COR-L47 (cell line): ENCODE measurements at places on chromosomes 1 and 21.

GRCh38 chr1:39130325-39130724 is 74.2 kb upstream of the MACF1 start:
- no peak for DNase-seq

- no peak for DNase-seq
Measured at GRCh38 chr1:15956150-15956549, 19.8 kb downstream of the ZBTB17 start.

DNA sequence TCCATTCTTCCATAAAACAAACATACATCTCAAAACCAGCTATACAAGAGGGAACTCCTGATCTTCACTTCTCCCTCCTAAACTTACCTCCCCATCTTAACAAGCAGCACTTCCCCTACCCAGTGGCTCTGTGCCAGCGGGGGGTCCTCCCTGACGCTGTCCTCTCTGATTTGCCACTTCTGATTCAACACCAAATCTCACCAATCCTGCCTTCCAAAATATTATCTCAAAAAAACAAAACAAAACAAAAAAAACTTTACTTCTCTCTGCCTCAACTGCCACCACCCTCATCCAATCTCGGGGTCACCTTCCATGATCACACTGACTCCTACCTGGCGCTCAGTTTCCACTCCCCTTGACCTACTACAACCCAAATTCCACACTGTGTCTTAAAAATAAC is 72.8 kb downstream of the SLC45A1 start:
- no peak for DNase-seq

DNA sequence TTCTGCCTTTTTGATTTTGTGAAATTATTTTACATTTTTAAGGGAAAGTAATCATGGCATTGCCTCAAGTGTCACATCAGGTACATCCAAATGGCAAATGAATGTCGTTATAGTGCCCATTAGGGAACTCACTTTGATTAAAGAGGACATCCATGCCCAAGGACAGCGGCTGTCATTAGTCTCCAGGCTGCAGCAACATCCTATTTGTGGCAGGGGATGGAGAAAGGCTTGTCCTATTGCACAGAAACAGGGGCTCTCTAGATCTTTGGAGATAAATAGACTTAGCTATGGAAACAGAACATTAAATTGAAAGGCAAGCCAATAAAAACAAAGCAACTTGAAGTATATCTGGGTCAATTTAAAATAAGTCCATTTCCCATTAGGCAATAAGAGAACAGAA is 439.3 kb downstream of the NEGR1 start:
- no peak for DNase-seq

- DNase-seq = no peak
Measured at GRCh38 chr1:200891774-200892157, 2.9 kb upstream of the INAVA start.

DNA sequence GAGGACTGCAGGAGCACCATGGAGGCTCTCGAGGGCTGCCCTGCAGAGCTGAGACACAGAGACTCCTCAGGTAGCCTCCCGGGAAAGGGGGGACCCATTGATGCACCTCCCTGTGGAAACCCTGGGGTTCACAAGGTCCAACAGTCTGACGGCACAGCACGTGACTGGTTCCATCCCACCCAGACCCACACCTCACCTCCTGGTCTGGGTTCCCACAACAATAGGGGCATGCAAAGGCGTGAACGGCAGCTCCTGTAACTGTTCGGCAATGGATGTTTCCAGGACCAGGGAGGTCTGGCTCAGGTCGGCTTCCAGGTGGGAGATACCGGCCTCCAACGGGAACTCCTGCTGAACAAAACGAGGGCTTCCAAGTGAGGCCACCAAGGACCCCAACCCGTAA is 86.8 kb downstream of the NPHP4 start:
- DNase-seq = no peak

DNA sequence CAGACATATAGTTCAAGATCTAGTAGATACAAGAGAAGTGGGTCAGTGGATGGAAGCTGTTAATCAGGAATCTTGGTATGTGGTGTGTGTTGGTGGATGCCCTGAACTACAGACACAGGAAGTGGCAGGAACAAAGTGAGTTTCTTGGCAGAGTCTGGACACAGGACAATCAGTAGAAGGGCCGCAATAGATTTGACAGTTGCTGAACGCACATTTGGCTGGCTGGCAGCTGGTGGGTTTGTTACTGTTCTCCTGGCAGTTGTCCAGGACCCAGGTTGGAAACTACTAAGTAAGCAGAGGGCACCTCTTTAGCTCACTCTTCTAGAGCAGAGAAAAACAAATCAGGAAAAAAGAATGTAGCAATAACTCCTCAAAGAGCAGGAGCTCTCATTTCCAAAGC is 13.2 kb downstream of the KRTAP26-1 start:
- peak; percentile 67 for DNase-seq

GRCh38 chr1:19402031-19402813 is 83.1 kb downstream of the CAPZB start:
- no peak for DNase-seq

- no peak for DNase-seq
Measured at GRCh38 chr1:43577655-43578542, 47.2 kb downstream of the PTPRF start.

DNA sequence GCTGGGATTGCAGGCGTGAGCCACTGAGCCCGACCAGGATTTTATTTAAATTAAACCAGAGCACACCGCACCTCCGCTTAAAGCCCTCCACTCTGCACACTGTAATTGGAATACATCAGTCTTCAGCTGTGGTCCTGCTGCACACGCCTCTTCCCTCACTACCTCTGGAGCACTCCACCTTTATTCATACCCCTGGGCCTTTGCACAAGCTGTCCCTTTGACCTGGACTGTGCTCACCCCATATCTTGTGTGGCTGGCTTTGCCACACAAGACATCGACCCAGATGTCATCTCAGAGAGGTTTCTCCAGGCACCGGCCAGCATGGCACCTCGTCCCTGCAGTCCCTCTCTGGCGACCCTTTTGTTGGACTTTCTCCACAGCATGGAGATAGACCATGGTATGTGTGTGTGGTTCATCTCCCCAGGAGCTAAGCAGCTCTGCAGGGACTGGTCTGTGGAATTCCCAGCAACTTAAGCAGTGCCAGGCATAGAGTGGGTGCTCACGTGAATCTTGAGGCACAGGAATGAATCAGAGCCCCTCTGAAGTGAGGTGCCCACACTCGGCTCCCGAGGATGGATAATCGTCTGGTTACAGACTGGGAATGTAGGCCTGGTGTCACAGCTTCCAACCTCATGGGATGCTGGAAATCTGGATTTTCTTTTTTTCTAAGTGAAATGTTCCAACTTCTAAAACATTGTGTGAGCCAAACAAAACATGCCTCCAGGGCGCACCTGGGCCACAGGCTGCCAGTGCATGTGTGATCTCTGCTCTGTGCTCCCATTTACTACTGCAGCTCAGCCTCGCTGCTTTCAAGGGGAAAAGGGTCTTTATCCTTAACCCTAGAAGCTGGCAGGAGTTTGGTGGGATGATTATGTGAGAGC is 61.9 kb downstream of the EVA1C start:
- no peak for DNase-seq

GRCh38 chr1:110065841-110066240 is 4.6 kb downstream of the ALX3 start:
- DNase-seq = no peak

DNA sequence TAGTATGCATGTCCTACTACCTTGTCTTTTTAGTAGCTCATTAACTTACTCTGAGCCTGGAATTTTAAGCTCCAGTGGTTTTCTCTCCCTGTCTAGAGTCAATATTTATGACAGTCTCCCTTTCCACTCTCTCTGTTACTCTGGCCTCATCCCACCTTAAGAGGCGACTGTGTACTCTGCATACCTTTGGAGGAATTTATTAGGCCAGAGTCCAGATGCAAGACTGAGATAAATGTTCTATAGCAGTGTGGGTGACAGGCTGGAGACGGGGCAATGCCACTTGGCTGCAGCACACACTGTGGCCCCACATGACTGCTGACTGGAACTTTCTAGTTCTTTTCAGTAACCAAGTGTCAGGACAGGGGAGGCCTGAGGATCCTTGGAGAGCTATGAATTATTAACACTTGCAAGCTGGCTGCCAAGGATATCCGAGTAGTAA is 4.1 kb upstream of the PDZK1 start:
- DNase-seq = no peak

GRCh38 chr1:206812471-206812870 is 40.2 kb upstream of the IL10 start:
- no peak for DNase-seq

GRCh38 chr1:76160225-76160624 is 85.7 kb downstream of the ST6GALNAC3 start:
- no peak for DNase-seq

DNA sequence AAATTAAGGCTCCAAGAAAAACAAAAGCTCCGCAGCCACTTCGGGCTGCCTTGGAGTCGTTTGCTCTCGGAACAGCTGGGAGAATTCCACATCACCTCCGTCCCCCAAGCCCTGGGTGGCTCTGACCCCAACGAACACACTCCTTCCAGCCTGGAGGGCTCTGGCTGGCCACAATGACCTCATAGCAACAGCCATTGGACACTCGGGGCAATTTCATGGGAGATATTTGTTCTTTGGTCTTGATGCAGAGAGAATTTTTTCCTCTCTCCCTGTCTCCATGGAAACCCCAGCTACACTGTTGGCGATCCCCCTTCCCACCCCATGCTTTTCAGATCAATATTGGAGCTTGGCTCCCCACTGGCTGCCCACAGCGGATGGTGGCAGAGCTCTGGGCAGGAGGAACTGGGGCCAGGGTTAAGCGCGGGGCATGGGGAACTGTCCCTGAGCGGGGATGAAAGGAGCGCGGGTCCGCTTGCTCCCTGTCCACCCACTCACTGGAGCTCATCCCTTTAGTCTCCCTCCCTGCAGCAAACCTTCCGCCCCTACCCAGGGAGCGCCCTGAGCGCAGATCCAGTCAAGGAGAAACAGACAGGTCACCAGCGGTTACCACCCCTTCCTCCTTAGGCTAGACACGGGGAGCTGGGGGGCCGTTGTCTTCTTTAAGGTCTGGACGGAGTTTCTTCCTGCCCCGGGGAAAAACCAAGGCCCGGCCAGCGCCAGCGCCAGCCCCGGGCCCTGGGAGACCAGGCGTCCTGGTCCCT is 1.2 kb downstream of the WNT4 start:
- no peak for DNase-seq

DNA sequence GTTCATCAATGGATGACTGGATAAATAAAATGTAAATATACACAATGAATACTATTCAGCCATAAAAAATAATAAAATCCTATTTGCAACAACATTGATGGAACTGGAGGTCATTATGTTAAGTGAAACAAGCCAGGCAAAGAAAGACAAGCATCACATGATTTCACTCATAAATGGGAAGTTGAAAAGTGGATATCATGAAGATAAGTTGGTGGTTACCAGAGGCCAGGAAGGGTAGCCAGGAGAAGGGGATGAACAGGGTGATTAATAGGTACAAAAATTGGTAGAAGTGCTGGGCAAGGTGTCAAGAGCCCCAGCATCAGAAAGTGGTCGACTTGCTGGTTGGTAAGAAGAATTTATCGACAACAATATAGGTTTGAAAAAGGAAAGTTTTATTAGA is 1.3 kb upstream of the PARK7 start:
- DNase-seq = no peak

- DNase-seq = no peak
Measured at GRCh38 chr1:70227439-70227838, 6.3 kb downstream of the SRSF11 start.

DNA sequence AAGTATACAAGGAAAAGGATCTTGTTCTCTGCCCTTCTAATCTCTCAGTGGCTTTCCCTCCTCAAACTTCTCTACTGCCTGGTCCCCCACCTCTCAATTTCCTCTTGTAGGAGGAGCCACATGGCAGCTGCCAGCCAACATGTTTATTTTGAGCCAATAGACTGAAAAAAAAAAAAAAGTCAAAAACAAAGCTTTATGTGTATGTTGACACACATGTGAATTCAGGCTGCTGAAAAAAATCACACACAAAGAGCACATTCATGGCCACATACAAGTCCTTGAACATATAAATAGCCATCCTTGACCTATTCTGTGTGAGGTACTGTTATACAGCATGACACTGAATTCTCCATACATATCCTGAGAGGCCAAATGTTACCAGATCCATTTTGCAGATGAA is 3.7 kb downstream of the PTPN14 start:
- no peak for DNase-seq

- no peak for DNase-seq
Measured at GRCh38 chr1:11067716-11068599, 8.1 kb upstream of the SRM start.

- DNase-seq = peak; percentile 72
Measured at GRCh38 chr21:44801468-44802395, at the start of gene UBE2G2. TSS of gene UBE2G2 (minus strand) at chr21:44801820. CDS start at chr21:44801748, 72 bp downstream.

- no peak for DNase-seq
Measured at GRCh38 chr1:17973694-17974093, 133.9 kb upstream of the IGSF21 start.

DNA sequence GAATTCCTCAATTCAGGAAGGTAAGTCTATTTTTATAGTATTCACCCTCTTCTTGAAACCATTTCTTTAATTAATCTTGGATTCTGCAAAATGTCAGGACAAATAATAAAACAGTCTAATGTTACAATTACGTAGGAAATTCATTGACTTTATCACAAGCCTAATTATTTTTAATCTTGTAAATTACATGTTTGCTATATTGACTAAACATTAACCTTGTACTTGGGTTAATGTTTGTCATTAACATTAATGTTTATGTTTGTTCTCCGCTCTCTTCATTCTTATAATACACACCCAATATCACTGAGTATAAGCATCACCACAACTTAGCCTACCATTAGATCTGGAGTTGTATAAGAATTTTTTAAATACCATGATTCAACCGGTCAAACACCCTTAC is 2.8 kb downstream of the GCLM start:
- DNase-seq = peak; percentile 6

DNA sequence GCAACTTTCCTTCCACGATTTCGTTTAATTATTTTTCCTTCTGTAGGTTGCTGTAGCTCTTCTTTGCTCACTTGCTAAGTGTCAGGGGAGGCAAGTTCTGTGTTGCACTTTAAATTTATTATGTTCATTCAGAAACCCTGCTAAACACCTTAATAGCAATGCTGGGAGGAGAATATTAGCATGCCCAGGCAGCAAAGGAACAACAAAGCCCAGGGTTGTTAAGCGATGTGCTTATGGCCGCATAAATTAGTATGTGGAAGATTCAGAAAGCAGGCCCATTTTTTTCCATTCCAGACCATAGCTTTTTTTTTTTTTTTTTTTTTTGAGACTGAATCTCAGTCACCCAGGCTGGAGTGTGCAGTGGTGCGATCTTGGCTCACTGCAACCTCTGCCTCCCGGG is 151.3 kb downstream of the BACH1 start:
- no peak for DNase-seq

DNA sequence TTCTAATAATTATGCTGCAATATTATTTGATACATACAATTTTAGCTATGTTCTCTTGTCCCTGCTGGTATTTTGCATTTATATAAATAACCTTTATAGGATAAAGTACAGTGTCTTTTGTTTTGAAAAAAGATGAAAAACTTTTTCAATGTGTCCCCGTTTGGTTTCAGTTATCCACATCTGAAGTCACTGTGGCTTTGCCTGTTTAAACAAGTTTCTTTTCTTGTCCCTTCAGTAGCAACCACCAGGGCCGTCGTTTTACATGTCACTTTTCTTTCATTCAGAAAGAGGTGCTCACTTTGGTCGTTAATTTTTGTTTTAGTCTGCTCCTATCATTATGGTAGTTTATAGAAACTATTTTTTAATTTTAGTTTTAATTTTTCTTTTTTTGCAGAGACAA is 41.4 kb downstream of the RABGAP1L start:
- no peak for DNase-seq
